Stimulated activated CD8-positive, alpha-beta memory T cell treated with anti-CD3 and anti-CD28 coated beads, Interleukin-4, amount 100 ng/mL, for 1 hour (primary cell): ENCODE measurements at places on chromosomes 11 and 22.

DNA sequence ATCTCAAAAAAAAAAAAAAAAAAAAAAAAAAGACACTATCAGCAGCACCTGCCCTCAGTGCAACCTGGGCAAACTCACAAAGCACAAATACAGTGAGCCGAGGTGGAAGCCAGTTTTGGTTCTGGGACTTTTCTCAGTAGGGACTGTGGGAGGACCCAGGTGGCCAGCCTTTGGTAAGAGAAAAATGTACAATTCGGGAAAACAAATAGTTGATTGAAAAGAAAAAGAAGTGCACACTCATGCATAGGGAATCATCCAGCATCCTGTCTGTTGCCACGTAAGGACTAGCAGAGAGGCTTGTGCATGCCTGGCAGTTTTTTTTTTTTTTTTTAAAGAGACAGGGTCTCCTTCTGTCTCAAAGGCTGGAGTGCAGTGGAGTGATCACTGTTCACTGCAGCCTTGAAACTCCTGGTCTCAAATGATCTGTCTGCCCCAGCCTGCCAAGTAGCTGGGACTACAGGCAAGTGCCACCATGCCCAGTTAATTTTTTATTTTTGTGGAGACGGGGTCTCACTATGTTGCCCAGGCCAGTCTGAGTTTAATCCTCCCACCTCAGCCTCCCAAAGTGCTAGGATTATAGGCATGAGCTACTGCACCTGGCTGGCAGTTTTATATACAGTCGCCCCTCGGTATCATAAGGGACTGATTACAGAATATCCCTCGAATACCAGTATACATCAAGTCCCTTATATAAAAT, 36.7 kb downstream of the TPST2 start:
- DNase-seq, result no peak

DNA sequence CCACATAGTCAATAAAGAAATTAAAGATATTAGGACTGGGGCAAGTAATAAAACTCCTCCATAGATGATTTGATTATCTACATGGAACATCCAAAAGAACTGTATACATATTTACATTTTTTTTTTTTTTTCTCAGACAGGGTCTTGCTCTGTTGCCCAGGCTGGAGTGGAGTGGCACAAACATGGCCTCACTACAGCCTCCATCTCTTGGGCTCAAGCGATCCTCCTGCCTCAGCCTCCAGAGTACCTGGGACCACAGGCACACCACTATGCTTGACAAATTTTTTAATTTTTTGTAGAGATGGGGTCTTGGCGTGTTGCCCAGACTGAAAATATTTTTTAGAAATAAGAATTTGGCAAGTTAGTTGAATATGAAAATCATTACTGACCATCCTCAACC, 24.7 kb downstream of the REXO2 start:
- no peak for DNase-seq

- no peak for DNase-seq
These were observed 19.9 kb downstream of the TRIM44 start for GRCh38 chr11:35682230-35683173.

DNA sequence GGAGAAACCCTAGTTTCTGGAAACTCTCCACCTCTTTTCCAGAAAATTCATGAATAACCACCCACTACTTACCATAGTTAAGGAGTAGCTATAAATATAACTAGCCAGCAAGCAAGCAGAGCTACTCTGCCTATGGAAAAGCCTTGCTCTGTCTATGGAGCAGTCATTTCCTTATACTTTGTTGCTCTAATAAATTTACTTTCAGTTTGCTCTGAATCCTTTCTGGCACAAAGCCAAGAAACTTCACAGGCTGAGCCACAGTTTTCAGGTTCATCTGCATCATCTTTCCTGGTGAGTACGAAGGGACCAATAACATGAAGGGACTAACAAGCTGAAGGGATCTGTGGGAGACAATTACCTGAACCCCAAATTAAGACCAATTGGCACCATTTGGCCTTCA, 4.6 kb downstream of the OR4C45 start:
- DNase-seq, result no peak

- DNase-seq, result no peak
These were observed 26.3 kb downstream of the APOL1 start for GRCh38 chr22:36279219-36279666.

DNA sequence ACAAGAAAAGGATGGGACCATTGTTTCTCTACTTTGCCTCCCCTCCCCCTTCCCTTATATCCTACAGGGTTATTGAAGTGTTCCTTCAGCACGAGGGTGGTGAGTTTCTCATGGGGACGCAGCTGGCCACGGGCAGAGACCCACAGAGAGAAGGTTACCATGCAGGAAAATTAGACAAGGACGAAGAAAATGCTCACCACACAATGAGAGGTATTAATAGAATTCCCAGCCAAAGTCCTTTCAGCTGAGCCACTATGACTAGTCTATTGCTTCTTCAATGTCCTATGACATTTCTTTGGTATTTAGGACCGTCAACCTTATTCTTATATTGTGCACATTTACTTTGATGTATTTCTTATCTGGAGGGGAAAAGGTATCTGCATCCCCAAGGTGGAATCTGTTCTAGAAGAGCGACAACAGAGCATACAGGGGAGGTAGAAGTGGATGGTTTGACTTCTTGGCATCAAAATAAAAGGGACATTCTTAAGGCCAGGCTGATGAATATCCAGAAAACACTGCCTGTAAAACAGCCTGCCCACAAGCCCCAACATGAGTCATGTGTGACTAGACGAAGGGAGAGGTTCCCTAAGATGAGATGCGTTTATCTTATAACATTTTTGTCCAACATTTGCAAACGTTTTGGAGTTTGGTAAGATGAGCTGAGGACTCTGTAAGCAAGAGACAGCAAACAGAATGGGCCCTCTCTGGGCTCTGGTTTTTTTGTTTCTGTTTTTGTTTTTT, 209.8 kb upstream of the NARS2 start:
- DNase-seq, result no peak

GRCh38 chr11:10728789-10729472, 22.1 kb upstream of the CTR9 start:
- DNase-seq, result no peak

DNA sequence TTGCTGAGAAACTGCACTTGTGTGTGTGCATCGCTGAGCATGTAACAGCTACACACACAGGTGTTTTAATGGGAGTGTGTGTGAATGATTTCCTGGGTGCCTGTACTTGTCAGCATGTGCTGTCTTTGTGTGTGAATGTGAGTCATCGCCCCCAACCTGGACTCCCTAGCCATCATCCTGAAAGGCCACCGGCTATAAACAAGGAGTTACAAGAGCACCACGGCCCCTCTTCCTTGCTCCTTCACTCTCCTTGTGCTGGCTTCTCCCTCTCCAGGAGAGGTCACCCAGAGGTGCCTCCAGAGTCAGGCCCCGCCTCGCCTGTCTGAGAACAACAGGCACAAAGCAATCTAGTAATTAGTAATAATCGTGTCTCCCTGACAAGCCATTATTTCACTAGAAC, 419.2 kb downstream of the BUD13 start:
- DNase-seq, result no peak

- no peak for DNase-seq
These were observed 13.4 kb downstream of the C11orf24 start for GRCh38 chr11:68258363-68258765.

DNA sequence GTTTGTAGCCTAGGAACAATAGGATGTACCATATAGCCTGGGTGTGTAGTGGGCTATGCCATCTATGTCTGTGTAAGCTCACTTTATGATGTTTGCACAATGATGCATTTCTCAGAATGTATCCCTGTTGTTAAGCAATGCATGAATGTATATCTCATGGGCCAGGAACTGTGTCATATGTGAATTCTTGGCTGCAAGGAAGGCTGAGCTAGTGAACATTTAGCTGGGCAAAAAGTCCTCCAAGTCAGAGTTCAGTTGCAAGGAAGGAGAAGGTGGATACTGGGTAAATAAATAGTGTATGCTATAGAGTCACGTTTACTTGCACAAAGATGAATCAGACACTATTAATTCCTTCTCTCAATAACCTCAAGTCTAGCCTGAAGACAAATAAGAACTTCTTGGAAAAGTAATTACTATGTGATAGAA, 136.1 kb downstream of the EHF start:
- no peak for DNase-seq

DNA sequence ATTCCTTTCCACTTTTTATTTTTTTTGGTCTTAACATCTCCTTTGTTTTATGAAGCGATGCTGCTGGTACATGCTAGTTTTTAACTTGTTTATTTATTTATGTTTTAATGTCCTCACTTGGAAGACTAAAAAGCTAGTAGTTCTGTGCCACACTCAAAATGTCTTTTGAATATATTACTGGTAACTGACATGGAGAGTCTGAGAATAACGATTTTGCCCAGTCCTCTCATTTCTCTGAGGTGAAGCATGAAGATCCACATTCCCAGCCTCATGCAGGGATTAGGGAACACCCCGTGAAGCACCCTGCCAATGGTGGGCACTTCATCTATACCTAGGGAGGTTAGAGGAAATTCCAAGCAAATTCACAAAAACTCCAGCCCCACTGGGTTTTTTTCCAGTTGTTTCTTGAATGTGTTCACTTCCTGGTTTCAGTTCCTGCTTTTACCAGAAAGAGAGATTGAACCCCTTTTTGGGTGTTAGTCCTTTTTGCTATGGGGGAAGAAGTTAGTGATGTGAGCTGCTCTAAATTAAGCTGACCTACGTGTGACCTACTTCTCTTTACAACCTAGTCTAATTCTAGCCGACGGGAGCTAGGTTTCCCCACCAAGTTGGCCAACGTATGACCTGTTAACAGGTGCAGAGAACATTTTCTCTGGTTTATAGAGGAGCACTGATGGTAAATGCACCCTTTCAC, 106.1 kb downstream of the SLC1A2 start:
- DNase-seq, result no peak

DNA sequence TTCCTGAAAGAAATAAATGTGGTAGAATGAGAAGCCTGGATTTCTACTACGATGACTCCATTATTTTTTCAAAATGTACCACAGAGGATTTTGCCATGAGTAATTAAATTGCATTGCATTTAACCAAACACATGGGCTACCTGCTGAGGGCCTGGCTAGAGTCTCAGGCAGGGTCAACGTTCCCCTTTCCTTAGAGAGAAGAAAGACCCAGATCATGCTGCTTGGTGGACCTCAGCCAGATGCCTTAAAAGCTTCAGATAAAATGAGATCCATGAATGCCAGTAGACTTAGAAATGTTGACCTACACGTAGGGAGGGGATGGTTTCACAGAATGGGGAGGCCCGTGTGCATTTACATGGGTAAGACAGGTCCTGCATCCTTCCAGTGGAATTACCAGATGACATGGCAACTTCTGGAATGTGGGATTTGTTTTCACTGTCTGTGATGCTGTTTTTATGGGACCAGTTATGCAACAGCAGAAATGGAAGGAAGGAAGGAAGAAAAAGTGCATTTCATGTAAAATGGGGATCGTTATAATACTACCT, 1069.4 kb downstream of the NTM start:
- DNase-seq, result no peak

DNA sequence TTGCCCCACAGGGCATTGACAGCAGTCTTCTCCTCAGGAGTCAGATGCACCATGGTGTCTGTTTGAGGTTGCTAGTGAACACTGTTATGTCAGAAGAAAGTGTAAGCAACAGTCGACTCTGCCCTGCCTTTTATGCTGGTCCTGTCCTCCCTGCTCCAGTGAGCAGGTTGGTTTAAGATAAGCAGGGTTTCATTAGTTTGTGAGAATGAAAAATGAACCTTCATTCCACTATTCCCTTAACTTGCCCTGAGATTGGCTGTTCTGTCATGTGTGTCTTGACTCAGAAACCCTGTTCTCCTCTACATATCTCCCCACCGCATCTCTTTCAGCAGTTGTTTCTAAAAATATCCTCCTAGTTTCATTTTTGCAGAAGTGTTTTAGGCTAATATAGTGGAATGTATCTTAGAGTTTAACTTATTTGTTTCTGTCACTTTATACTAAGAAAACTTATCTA, at the start of gene HBD:
HBD (minus strand) TSS at position 103 of the 454 bp plus-strand sequence; CDS start at position 53, 50 bp downstream.
- no peak for DNase-seq

DNA sequence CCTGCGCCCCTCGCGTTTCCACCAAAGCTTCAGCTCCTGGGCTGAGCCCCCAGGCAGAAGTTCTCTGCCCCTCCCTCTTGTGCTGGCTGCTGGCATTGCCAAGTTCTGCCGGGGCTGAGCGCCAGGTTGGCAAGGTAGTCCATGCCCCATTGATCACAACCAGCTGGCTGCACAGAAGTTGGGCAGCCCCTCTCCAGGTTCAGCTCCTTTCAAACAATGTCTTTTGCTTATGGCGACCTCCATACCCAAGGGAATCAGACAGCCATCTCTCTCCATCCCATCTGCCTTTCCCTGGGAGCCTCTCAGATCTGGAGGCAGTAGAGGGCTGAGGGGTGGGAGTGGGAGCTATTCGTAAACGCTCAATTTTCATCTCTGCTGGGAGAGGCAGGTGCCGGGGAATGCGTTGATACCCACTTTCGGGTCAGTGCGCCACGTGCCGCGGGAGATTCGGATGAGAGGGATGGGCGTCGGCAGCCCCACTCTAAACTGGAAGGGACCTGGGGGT, 1.5 kb downstream of the ADAMTS8 start:
- no peak for DNase-seq

GRCh38 chr11:83642500-83642899, 356.3 kb upstream of the CCDC90B start:
- DNase-seq, result no peak

- DNase-seq, result no peak
These were observed 50.2 kb downstream of the LINC01488 start for GRCh38 chr11:69531717-69532088.

DNA sequence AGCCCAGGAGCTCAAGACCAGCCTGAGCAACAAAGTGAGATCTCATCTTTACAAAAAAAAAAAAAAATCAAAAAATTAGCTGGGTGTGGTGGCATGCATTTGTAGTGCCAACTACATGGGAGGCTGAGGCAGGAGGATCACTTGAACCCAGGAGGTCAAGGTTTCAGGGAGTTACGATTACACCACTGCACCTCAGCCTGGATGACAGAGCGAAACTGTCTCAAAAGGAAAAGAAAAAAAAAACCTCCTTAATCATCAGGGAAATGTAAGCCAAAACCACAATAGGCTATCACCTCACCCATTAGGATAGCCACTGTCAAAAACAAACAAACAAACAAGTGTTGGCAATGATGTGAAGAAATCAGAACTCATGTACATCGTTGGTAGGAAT, 13.4 kb downstream of the DGCR2 start:
- no peak for DNase-seq

DNA sequence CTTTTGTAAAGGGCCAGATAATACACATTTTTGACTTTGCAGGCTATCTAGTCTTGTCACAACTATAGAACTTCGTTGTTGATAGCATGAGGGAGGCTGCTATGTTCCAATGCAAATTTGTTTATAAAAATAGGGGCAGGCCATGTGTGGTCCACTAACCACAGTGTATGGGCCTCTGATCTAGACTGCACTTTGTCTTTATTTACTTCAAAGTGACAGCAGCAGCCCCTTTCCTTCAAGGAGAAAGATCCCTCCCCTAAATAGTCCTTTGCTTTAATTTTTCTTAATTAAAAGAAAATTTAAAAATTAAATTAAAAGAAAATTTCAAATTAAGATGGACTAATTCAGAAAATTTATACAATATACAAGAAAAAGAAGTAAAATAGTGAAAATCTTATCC, 49.5 kb upstream of the OR9Q1 start:
- no peak for DNase-seq

- DNase-seq, result no peak
These were observed 100.8 kb upstream of the OR5AK2 start for GRCh38 chr11:56887940-56888339.

GRCh38 chr11:124586238-124586860, 16.6 kb downstream of the OR8A1 start:
- no peak for DNase-seq

- no peak for DNase-seq
These were observed 1027.7 kb downstream of the OPCML start for GRCh38 chr11:132504501-132505041.

- no peak for DNase-seq
These were observed 70.8 kb downstream of the MED15 start for GRCh38 chr22:20578192-20578591.

GRCh38 chr22:39090426-39091064, 6.5 kb upstream of the APOBEC3H start:
- peak; percentile 72 for DNase-seq
